ENCODE measurements at places on chromosomes 1 and 21. TPM values are rescaled to one million over a fixed set of nuclear protein-coding genes. Genes with fewer than 3 reads are reported as not detected.

Gene CYP4A22
- total RNA-seq: not detected

DNA sequence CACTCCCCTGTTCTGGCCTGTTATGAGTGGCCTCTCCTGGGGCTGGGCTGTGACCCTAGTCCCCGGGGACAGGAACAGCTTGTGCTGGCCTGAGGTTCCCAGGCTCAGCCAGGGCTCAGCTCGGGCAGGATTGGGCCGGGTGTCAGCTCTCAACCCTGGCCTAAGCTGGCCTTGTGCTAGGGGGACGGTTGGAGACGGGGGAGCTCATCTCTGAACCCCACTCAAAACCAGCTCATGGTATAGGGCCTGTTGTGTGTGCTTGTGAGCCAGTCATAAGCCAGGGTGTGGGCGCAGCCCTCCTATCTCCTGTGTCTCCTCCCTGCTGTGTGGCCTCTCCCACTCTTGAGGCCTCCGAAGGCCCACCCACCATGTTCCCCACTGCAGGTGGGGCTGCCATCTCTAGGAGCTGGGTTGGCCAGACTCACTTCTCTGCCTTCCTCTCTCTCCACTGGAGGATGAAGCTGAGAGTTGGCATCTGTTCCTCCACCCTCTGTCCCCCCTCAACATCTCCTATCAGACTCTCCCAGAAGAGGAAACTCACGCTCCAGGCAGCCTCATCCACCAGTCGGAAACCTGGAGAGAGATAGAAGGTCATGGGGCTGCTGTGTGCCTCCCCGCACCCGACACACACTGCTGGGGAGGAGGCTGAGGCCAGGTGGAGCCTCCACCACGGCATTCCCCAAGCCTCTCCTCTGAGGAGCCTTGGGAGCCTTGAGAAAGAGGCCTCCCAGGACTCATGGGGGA lies 1.4 kb downstream of the PEAR1 start:
- no peak overlapping the region for H3K4me3 ChIP-seq
- peak; percentile 65 for DNase-seq
- no peaks in the 10 kb centered on the region for H3K27me3 ChIP-seq
- H3K27ac ChIP-seq: peak overlapping the region; percentile 73
- peaks cover 21% of the 10 kb centered on the region for H3K4me1 ChIP-seq

Gene HRNR
- 0.06 TPM for total RNA-seq

DNA sequence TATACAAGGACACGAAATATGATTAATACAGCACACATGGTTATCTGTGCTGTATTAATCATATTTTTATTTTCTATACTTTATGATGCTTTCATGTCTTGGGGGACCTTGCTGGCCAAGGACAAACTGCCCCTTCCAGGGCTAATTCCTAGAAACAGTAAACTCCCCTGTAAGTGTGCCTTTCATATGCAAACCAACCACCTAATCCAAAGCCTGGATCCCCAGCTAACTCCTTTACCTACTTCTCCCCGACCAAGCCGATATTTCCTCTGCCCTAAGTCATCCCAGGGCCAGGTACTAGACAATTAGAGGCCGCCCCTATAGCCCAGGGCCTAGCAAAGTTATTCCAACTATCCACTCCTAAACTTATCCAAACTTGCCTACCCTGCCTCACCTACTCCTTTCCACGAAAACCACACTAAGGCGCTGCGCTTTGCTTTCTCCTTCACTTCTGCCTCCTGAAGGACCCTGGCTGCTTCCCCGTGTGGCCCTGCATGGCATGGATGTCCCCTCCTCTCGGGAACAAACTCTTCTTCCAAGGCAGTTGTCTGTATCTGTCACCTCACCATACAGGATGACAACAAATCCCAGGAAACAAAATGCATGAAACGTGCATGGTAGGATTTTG lies 10.2 kb downstream of the SH3BP5L start:
- no peaks in the 10 kb centered on the region for H3K36me3 ChIP-seq
- H3K4me1 ChIP-seq: no peaks in the 10 kb centered on the region
- DNase-seq: no peak
- no peak overlapping the region for H3K27ac ChIP-seq

Gene TSPEAR
- total RNA-seq: 0.62 TPM

Gene CFHR4
- 0.25 TPM for total RNA-seq

GRCh38 chr21:26441149-26441548 lies 131.9 kb downstream of the CYYR1 start:
- H3K27me3 ChIP-seq: no peaks in the 10 kb centered on the region
- no peaks in the 10 kb centered on the region for H3K36me3 ChIP-seq
- no peak overlapping the region for H3K27ac ChIP-seq

DNA sequence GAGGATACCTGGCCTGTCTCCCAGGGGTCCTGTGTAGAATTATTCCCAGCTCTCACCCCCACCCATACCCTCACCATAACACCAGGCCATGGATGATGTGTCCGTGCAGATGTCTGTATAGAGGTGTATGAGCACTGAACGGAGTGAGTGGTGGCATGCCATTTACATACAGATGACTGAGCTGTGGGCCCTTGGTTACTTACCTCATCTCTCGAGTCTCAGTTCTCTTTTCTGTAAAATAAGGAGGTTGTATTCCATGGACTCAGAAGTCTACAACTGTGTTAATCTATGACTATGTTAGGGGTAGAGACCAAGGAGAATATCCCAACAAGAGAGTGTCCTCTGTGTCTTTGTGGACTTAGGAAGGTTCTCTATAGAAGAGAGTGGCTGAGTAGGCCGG lies 65.6 kb upstream of the CD1D start:
- no peaks in the 10 kb centered on the region for H3K27me3 ChIP-seq
- DNase-seq: no peak
- H3K36me3 ChIP-seq: no peaks in the 10 kb centered on the region
- no peak overlapping the region for H3K4me3 ChIP-seq
- H3K27ac ChIP-seq: no peak overlapping the region

Gene FALEC
- not detected for total RNA-seq

Gene FCRL2
- 0.16 TPM for total RNA-seq

Gene ABCA4
- total RNA-seq: 1.8 TPM

DNA sequence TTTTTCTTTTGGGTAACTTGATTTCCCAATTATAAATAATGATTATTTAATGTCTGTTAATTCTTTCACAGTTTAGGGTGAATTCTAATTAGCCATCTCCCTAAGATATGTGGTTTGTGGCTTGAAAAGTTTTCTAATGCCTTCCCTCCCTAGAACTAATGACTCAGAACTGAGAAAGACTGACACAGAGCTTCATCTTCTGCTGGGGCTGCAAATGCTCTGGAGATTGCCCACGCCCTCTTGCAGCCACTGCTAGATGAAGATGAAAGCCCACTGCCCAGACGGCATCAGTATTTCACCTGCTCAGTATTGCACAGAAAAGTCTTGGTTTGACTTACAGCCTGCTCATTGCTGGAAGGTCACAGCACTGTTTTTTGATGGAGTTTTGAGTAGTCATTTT lies 101.5 kb downstream of the ST6GALNAC3 start:
- no peaks in the 10 kb centered on the region for H3K27me3 ChIP-seq
- H3K27ac ChIP-seq: no peak overlapping the region
- no peaks in the 10 kb centered on the region for H3K36me3 ChIP-seq
- DNase-seq: no peak
- H3K4me1 ChIP-seq: peaks cover 4% of the 10 kb centered on the region

DNA sequence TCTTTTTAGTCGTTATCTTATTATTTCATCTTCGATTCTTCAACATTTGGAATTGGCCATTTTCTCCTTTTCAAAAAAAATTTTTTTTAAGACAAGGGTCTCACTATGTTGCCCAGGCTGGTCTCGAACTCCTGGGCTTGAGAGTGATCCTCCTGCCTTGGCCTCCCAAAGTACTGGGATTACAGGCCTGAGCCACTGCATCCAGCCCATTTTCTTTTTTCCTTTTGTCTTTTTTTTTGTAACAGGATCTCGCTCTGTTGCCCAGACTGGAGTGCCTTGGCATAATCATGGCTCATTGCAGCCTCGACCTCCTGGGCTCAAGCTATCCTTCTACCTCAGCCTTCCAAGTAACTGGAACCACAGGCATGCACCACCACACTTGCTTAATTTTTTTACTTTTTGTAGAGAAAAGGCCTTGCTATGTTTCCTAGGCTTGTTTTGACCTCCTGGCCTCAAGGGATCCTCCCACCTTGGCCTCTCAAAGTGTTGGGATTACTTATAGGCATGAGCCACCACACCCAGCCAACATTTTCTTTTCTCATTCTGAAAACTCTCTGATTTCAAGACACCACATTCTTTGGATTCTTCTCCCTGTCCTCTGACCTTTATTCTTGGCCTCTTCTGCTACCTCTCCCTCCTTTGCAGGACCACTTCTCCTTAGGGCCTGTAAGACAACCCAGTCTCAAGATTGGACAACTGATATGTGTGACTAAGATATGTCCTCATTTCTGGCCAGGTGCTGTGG lies 6.0 kb upstream of the MAP1LC3C start:
- no peak for DNase-seq
- H3K27ac ChIP-seq: no peak overlapping the region
- no peaks in the 10 kb centered on the region for H3K36me3 ChIP-seq
- no peaks in the 10 kb centered on the region for H3K27me3 ChIP-seq
- no peaks in the 10 kb centered on the region for H3K4me1 ChIP-seq

Gene C1orf94
- total RNA-seq: 16.5 TPM

DNA sequence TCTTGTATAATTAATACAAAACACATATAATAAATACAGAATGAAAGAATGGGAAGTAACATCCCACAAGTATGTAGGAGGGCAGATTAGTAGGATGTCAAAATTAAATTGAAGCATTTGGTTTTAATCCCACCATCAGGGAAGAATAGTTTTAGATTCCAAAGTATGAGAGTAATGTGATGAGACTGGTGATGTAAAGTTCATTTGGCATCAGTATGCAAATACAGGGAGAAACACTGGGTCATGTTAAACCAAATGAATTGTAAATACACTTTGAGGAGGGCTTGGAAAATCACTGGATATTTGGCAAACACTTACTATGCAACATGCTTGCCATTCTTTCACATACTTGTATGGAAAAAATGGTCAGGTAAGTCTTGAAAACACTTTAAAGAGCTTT lies 358.8 kb downstream of the DPYD start:
- H3K36me3 ChIP-seq: no peaks in the 10 kb centered on the region
- no peak overlapping the region for H3K4me3 ChIP-seq
- no peaks in the 10 kb centered on the region for H3K27me3 ChIP-seq
- no peak overlapping the region for H3K27ac ChIP-seq

GRCh38 chr1:43545695-43546387 lies 15.2 kb downstream of the PTPRF start:
- H3K27ac ChIP-seq: no peak overlapping the region
- H3K36me3 ChIP-seq: no peaks in the 10 kb centered on the region
- no peak overlapping the region for H3K4me3 ChIP-seq
- H3K27me3 ChIP-seq: no peaks in the 10 kb centered on the region

- H3K36me3 ChIP-seq: no peaks in the 10 kb centered on the region
- no peak overlapping the region for H3K4me3 ChIP-seq
- peaks cover 49% of the 10 kb centered on the region for H3K4me1 ChIP-seq
- H3K27ac ChIP-seq: no peak overlapping the region
- H3K27me3 ChIP-seq: no peaks in the 10 kb centered on the region
Observed at GRCh38 chr1:53295726-53296116, 32.1 kb downstream of the LRP8 start.

GRCh38 chr1:47393141-47393540 lies 22.9 kb upstream of the FOXE3 start:
- H3K4me3 ChIP-seq: no peak overlapping the region
- H3K36me3 ChIP-seq: no peaks in the 10 kb centered on the region
- no peaks in the 10 kb centered on the region for H3K27me3 ChIP-seq
- DNase-seq: no peak
- H3K27ac ChIP-seq: no peak overlapping the region
- no peaks in the 10 kb centered on the region for H3K4me1 ChIP-seq

GRCh38 chr1:30883389-30884172 lies 25.0 kb downstream of the SDC3 start:
- H3K27ac ChIP-seq: no peak overlapping the region
- H3K36me3 ChIP-seq: no peaks in the 10 kb centered on the region
- no peaks in the 10 kb centered on the region for H3K27me3 ChIP-seq
- no peak for DNase-seq

- no peaks in the 10 kb centered on the region for H3K27me3 ChIP-seq
- DNase-seq: peak; percentile 81
- H3K4me3 ChIP-seq: no peak overlapping the region
- H3K36me3 ChIP-seq: no peaks in the 10 kb centered on the region
- no peak overlapping the region for H3K27ac ChIP-seq
Observed at GRCh38 chr1:24199291-24199900, 12.3 kb upstream of the IFNLR1 start.

DNA sequence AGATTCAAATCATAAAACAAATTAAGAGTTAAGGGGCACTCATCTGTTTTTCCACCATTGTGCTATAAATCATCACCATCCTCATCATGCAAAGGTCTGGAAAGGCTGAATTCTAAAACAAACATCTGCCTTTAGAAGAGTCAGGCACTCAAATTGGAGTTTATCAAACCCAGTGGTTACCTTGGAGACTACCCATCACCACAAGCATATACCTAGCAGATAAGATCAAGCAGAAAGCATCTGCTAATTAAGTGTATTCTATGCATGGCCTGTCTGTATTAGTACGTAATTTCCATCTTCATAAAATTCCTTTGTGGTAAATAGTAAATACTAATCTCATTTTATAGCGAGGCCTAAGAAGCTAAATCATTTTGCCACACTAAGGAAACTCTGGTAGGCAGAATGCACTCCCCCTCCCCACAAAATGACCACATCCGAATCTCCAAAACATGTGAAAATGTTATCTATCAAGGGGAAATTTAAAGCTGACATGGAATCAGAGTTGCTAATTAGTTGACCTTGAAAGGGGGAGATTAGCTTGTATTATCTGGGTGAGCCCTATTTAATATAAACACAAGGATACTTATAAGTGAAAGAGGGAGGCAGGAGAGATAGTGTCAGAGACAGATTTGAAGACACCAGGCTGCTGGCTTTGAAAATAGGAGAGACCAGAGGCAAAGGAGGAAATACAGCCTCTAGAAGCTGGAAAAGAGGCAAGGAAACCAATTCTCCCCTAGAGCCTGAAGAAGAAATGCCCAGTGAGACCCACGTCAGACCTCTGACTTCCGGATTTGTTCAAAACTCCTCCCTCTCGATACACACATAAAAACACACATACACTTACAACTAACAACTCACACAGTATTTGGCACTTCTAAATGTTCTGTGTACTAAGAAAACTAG lies 23.2 kb downstream of the ARID4B start:
- no peak for DNase-seq
- no peaks in the 10 kb centered on the region for H3K36me3 ChIP-seq
- H3K27ac ChIP-seq: no peak overlapping the region
- H3K4me3 ChIP-seq: no peak overlapping the region
- peaks cover 21% of the 10 kb centered on the region for H3K4me1 ChIP-seq

DNA sequence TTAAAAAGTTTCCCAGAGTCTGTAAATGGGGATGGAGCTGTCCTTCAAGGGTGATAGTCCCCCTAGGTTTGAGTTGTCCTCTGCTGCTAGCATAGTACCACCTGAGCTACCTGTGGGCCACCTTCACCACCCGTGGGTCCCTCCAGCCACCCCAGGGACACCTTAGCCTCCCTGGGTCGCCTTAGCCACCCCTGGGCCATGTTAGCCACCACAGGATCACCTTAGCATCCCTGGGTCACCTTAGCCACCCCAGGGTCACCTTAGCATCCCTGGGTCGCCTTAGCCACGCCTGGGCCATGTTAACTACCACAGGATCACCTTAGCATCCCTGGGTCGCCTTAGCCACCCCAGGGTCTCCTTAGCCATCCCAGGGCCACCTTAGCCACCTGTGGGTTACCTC lies 67.1 kb downstream of the ADARB1 start:
- DNase-seq: no peak
- H3K4me3 ChIP-seq: no peak overlapping the region
- H3K36me3 ChIP-seq: no peaks in the 10 kb centered on the region

Gene AADACL3
- total RNA-seq: not detected

Measured in testis (tissue), 5 donors.